ENCODE measurements at places on chromosomes 1 and 21.
A peak's percentile ranks its signal among the peaks of the same experiment; 100 is the strongest.

- no peaks in the 10 kb centered on the region for H3K36me3 ChIP-seq
- peak overlapping the region; percentile 45 for H3K27ac ChIP-seq
- DNase-seq = no peak
- no peaks in the 10 kb centered on the region for H3K27me3 ChIP-seq
- H3K4me1 ChIP-seq = peaks cover 4% of the 10 kb centered on the region
These were observed 90.9 kb upstream of the SLC44A3 start for GRCh38 chr1:94729267-94729666.

DNA sequence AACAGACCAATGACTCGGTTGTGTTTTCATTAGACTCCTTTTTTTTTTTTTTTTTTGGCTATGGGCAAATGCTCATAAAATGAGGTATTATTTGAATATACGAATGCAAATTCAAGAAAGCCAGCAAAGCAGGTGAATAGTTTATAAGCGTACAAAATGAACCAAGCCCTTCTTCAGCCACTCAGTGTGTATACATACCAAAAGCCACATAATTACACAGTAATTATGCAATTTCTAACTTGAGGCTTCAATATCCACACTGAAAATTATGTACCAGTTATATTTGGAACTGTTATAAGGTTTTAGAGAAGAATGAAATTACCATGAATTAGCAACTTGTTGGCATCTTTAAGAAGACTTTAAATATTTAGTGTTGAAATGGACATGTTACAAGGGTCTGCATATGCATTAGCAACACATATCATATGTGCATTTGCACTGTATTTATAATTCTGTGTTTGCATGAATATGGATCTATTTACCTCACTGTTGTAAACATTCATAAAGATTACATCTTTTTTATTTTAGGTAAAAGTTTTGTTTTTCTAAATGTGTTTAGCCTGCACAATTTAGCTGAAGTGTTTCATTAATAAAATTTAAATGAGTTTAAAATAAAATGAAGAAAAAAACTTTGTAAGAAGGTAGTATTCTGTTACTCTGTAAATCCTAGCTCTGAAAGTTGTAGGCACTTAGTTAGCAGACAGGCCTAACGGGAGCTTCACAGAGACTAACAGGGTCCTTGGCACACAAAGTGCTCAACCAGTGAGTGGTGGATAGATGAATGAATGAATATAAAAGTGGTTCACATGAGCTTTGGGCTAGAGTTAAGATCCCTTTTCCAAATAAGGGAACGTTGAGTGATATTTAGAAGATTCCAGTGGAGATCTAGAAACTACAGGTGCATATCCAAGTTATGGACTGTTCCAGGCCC, 241.0 kb upstream of the NFIA start:
- no peak overlapping the region for H3K4me3 ChIP-seq
- DNase-seq = no peak
- H3K27ac ChIP-seq = no peak overlapping the region
- H3K4me1 ChIP-seq = no peaks in the 10 kb centered on the region
- no peaks in the 10 kb centered on the region for H3K36me3 ChIP-seq

GRCh38 chr21:38277501-38278131, 20.8 kb downstream of the KCNJ15 start:
- peaks cover 6% of the 10 kb centered on the region for H3K4me1 ChIP-seq
- H3K27me3 ChIP-seq = no peaks in the 10 kb centered on the region
- H3K4me3 ChIP-seq = no peak overlapping the region
- H3K36me3 ChIP-seq = no peaks in the 10 kb centered on the region
- peak overlapping the region; percentile 77 for H3K27ac ChIP-seq

DNA sequence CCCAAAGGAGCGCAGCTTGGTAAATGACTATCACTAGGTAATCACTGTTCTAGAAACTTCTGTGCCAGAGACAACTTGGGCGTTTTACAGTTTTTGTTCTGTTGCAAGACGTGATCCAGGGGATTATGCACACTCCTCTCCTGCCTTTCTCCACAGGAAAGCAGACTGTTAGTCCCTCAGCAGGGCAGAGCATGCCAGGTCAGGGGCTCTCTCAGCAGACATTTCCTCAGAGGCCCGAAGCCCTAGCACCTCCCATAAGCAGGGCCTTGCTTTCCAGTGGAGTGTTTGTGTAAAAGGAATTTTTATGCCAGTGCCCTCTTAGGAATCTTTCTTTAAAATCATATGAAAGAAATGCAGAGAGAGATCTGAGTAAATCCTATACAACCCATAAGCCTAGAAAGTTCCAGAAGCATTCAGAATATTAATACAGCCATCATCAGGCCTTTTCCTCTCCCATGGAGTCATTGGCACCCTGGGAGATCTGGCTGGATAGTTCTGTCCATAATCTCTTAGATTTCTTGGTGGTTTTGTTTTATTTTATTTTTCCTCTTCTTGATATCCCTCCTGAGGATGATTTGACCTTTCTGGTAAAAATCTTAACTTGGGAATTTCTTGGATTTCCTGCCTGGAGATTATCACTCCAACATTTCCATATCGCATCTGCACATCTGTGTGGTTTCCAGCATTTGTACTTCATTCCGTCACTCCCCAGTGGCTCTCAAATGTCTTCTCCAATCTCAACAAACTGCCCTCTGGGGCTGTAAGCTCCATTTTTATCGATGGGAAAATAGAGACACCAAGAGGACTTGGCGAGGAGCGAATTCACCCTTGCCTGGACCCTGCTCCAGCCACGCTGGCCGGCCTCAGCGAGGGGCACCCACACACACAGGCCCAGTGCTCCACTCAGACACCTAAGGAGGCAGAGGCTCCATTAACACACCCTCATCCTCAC, 116.1 kb downstream of the PSMG1 start:
- DNase-seq = no peak
- H3K4me3 ChIP-seq = no peak overlapping the region
- H3K4me1 ChIP-seq = peaks cover 22% of the 10 kb centered on the region
- no peaks in the 10 kb centered on the region for H3K27me3 ChIP-seq
- H3K27ac ChIP-seq = peak overlapping the region; percentile 70

- H3K27ac ChIP-seq = no peak overlapping the region
- no peak for DNase-seq
- H3K36me3 ChIP-seq = no peaks in the 10 kb centered on the region
- H3K4me3 ChIP-seq = no peak overlapping the region
- H3K27me3 ChIP-seq = no peaks in the 10 kb centered on the region
These were observed 48.8 kb downstream of the LEPR start for GRCh38 chr1:65469126-65469888.

DNA sequence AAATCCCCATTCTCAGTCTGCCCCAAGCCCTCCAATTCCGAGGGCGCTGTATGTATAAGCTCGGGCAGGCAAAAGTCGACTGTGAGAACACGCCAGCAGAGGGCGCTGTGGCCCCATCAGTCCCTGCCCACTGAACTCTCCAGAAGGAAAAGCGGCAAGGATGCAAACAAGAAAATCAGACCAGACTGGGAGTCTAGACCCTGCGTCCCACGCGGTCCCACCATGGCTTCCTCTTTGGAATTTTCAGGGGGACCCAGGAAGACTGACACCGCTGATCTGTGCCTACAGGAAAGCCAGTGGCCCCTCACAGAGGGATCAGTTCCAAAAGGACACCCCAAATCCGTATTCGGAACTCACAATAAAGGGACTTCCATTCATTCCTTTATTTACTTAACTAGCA, 19.5 kb downstream of the TEX35 start:
- no peaks in the 10 kb centered on the region for H3K27me3 ChIP-seq
- no peak overlapping the region for H3K27ac ChIP-seq
- DNase-seq = peak; percentile 90
- peaks cover 9% of the 10 kb centered on the region for H3K4me1 ChIP-seq
- no peaks in the 10 kb centered on the region for H3K36me3 ChIP-seq
- H3K4me3 ChIP-seq = no peak overlapping the region

- no peak for DNase-seq
- no peaks in the 10 kb centered on the region for H3K27me3 ChIP-seq
- H3K4me3 ChIP-seq = no peak overlapping the region
- peaks cover 6% of the 10 kb centered on the region for H3K4me1 ChIP-seq
- H3K27ac ChIP-seq = peak overlapping the region; percentile 60
- no peaks in the 10 kb centered on the region for H3K36me3 ChIP-seq
These were observed 25.7 kb downstream of the TENT5C start for GRCh38 chr1:117631359-117632160.

- DNase-seq = no peak
- no peaks in the 10 kb centered on the region for H3K27me3 ChIP-seq
- no peaks in the 10 kb centered on the region for H3K36me3 ChIP-seq
- peaks cover 22% of the 10 kb centered on the region for H3K4me1 ChIP-seq
- H3K4me3 ChIP-seq = no peak overlapping the region
These were observed 25.0 kb downstream of the AGPAT3 start for GRCh38 chr21:43890042-43890441.

DNA sequence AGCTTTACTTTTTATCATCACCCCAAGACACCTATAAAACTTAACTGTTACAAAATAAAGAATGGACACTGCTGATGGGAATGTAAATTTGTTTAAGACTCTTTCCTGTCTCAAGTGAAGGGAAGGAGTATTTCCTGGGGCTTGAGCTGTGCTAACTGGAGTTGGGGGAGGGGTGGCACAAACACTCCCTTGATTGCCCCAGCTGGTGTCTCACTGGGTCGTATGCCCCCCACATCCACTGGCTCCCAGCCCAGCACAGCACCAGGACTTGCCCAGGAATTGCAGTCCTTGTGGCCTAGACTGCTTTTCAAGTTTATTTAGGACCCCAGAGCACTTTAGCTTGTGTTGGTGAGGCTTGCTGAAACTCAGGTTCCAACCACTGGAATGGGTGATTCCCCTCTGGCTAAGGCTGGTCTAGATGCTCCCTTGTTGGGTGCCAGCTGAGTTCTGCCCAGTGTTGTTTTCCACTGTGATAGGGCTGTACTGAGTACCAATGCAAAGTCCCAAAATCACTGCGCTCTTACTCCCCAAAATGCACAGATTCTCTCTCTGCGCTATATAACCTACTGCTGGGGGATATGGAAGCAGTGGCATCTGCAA, 49.1 kb upstream of the DR1 start:
- no peaks in the 10 kb centered on the region for H3K4me1 ChIP-seq
- DNase-seq = no peak
- no peaks in the 10 kb centered on the region for H3K36me3 ChIP-seq

DNA sequence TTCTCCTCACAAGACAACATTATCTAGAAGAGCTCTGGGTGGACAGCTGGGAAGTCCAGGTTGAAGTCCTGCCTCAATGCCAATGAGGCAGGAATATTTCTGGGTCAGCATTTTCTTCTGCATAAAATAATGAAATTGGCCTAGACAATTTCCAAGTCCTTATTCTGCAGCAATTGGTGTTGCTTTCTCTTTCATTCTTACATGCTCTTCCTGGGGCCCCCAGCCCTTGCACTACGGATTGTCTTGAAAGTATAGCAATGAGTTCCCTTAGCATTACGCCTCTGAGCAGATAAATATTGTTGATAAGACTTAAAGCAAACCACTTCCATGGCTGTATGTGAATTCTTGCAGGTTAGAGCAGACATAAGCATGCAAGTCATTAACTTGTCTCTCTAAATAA, 188.5 kb downstream of the TGFBR3 start:
- H3K4me3 ChIP-seq = no peak overlapping the region
- H3K27me3 ChIP-seq = no peaks in the 10 kb centered on the region
- DNase-seq = no peak
- peaks cover 15% of the 10 kb centered on the region for H3K36me3 ChIP-seq
- peaks cover 33% of the 10 kb centered on the region for H3K4me1 ChIP-seq
- H3K27ac ChIP-seq = no peak overlapping the region

DNA sequence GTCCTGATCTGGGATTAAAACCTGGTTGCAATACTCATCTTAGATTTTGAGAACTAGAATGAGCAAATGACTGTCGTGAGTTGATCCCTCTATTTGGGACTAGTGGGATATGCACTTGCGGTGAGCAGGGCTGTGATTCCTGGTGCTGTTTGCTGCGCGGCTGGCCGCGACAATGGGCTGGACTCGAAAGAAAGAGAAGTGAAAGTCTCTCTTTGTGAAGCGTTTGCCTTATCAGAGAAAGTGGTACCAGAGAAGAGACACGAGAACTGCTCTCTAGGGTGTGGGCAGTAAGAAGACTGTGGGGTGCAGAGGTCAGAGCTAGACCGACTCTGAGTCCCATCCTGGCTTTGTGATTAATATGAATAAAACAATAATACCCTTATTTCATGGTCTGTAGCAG, 8.6 kb downstream of the ST6GALNAC3 start:
- no peak overlapping the region for H3K4me3 ChIP-seq
- H3K4me1 ChIP-seq = no peaks in the 10 kb centered on the region
- DNase-seq = no peak

DNA sequence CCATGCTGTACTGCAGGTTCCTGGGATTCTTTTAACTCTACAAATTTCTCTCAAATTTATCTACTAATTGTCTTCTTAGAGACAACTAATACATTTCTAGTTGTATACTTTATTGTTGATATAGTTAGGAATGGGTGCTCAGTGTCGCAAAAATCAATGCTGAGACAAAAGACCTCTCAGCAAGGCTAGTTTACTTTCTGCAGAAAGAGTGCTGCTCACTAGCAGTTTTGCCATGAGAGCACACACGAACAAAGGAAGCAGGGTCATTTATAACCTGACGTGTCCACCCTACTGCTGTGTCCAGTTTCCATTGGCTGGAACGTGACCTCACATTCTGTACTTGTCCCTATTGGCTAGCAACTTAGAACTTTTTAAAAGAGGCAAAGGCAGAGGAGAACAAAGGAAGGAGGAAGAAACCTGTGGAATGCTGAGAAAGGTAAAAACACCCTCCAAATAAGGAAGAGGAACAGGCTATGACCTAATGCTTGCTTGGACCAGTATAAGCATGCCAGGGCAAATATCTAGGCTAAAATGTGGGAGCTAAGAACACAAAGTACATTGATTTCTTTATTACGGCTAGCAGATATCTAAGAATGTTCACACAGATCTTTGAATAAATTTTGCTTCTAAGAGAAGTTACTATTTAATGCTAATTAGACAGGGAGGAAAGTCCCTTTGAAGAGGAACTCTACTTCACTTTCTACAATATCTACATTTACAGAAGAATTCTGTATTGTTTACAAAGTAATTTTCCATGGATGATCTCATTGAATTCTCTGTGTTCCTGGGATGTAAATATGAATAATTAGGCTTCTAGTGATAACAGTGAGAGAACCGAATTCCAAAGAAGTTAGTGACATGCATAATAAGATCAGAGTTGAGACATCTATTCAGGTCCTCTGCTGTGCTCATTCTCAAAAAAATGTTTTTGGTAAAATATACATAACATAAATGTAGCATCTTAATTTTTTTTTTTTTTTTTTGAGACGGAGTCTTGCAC, 86.0 kb upstream of the MAP10 start:
- DNase-seq = no peak
- H3K27me3 ChIP-seq = no peaks in the 10 kb centered on the region
- no peak overlapping the region for H3K4me3 ChIP-seq
- no peaks in the 10 kb centered on the region for H3K36me3 ChIP-seq
- no peaks in the 10 kb centered on the region for H3K4me1 ChIP-seq

DNA sequence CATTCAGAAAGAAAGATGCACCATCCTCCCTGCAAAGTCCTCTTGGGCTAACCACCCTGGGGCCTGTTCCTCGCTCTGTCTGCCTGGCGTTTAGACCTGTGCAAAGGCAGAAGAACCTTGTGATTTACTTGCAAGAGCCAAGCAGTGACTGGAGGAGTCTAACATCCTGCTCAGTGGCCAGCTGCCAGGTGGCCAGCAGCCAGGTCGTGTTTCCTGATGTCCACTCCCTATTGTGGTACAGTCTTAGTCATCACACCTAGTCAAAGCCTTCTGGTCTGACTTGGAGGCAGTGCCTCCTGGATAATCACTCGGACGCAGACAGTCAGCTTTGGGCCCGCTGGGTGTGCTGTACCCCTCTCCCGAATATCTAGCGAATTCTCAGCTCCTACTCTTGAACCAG, 118.1 kb downstream of the PGBD5 start:
- no peak overlapping the region for H3K27ac ChIP-seq
- H3K36me3 ChIP-seq = no peaks in the 10 kb centered on the region
- H3K4me3 ChIP-seq = no peak overlapping the region
- peak; percentile 77 for DNase-seq
- H3K4me1 ChIP-seq = peaks cover 2% of the 10 kb centered on the region
